NCI-H2171 (cell line): ENCODE measurements at places on chromosomes 4 and X.

- DNase-seq = no peak
These were observed 286.1 kb upstream of the PRPS2 start for GRCh38 chrX:12505127-12505526.

- no peak for DNase-seq
These were observed 104.8 kb upstream of the MSX1 start for GRCh38 chr4:4754641-4755040.

DNA sequence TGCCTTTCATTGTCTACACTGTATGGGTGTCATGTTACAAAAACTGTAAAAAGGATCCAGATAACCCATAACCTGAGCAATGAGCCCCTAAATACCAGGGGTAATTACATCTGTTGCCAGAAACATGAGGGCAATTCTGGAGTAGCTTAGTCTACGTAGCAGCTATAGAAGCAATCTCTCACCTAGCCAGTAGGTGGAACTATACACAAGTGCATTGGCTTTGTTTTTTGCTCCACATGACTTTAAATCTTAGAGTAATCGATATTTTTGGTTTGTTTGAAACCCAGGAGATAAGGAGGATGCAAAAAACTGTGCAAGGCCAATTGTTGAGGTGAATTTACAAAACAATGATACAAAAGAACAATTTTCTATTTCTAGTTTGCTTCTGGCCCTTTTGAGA, 57.5 kb downstream of the GPR82 start:
- peak; percentile 3 for DNase-seq

DNA sequence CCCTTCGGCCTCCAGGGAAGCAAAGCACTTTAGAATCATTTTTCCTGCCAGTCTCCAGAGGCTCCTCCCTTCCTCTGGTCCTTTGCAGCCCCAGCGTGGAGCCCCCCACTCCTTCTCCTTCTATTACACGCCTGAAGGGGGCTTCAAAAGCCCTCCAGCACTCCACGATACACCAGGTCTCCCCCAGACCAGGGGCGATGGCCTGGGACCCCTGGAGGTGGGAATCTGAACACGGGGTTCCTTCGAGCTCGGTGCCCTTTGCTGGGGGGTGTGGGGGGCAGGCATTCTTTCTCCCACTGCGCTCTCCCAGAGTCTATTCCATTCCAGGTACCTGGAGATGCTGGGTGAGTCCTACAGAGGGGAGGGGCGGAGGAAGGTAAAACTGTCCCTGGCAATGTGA, 97.6 kb downstream of the HMX1 start:
- no peak for DNase-seq

- no peak for DNase-seq
These were observed 508.2 kb upstream of the ATOH1 start for GRCh38 chr4:93320356-93320755.

DNA sequence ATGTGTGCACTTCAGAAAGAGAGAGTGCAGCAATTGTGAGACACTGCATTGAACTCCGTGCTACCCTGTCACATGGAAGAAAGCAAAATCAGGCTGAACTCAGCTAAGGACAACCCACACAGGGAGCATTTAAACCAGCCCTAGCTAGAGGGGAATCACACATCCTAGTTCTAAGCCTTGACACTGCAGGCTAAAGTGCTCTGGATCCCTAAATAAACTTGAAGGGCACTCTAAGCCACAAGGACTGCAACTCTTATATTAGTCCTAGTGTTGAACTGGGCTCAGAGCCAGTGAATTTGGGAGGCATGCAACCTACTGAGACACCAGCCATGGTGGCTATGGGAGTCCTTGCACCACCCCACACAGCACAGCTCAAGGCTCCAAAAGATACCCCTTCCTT, 311.9 kb downstream of the OPHN1 start:
- DNase-seq = no peak

- DNase-seq = no peak
These were observed 723.2 kb downstream of the SMARCA1 start for GRCh38 chrX:128800138-128800537.

- no peak for DNase-seq
These were observed 643.9 kb downstream of the TRIML1 start for GRCh38 chr4:188783175-188783574.

DNA sequence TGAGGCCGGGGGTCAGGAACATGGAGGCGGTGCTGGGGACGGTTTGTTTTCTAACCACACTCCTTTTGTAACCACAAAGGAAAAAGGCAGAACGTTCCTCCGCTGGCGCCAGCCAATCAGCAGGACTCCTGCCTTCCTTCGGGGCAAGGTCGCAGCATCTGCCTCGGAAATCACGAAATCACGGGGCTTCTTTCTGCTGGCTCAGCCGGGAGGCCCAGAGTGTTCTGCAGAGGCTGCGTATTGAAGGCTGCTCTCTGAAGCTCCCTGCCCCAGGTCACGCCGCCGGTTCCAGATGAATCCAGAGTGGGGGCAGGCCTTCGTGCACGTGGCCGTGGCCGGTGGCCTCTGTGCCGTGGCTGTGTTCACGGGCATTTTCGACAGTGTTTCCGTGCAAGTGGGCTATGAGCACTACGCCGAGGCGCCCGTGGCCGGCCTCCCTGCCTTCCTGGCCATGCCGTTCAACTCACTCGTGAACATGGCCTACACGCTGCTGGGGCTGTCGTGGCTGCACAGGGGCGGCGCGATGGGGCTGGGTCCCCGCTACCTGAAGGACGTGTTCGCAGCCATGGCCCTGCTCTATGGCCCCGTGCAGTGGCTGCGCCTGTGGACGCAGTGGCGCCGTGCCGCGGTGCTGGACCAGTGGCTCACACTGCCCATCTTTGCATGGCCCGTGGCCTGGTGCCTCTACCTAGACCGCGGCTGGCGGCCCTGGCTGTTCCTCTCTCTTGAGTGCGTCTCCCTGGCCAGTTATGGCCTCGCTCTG, 9.4 kb downstream of the TMEM187 start:
- no peak for DNase-seq

GRCh38 chr4:150079081-150079581, 886 bp downstream of the DCLK2 start:
- peak; percentile 11 for DNase-seq

DNA sequence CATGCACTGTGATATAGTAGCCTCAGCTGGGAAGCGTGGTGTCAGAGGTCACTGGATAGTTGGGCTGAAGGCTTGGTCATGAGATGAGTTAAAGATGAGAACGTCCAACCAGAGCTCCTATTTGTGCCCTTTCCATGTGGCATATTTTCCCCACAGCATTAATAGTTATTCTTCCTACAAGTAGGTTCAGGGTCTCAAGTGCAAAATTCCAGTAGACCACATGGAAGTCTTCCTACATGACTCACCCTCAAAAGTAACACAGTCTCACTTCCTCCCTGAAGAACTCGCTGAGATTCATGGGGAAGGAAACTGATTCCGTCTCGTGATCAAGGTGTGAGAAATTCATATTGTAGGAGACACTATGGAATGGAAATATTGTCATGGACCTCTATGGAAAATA, 1212.5 kb upstream of the PRKX start:
- DNase-seq = no peak

DNA sequence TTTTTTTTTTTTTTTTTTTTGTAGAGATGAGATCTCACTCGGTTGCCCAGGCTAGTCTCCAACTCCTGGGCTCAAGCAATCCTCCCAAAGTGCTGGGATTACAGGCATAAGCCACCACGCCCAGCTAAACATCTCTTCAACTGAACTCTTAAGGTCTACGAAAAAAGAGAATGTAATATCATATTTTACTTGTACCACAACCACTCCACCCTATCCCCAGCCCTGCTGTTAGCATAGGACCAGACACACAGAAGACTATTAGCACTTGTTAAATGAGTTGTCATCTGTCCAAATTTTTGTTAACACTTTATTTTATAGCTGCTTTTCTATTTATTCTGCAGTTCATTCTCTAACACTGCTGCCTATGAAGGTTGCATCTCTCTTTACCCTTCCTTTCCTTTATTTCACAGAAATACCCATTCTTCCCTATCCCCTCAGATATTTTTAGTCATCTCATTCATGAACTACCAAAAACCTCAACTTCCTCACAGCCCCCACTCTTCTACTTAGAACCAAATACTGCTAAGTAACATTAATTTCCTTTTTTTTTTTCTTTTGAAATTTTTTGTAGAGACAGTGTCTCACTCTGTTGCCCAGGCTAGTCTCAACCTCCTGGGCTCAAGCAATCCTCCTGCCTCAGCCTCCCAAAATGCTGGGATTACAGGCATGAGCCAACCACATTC, 10.1 kb downstream of the SNX12 start:
- DNase-seq = no peak

DNA sequence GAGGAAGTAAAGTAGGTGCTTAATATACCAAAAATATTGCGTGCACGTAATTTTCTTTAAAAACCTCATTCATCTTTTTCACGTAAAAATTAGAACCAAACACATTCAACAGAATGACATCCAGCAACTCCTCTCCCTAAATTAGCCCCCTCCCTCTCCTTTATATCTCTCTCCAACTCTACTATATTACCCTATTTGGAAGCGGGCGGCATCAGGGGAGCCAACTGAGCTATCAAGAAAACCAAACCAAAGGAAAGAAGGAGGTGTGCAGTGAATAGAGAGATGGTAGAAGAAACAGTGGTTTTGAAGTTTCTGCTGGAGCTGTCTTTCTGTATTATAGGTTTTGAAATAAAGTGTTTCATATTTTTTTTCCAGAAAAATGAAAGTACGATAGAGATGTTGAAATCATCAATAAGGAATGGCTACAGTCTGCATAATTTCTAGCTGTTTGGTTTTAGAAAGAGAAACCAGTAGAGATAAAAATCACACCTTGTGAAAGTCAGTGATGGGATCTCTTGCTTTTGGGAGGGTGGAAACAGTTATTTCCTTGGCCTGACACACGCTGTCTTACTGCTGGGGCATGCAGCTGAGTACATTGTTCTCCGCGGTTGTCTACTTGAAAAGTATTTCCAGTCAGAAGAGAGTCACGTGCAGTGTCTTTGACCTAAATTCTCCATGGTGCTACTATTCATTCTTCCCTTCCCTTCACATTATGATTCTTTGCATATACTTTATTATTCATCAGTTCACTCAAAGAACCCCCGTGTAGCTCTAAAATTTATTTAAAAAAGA, 94.1 kb upstream of the WDR17 start:
- no peak for DNase-seq

DNA sequence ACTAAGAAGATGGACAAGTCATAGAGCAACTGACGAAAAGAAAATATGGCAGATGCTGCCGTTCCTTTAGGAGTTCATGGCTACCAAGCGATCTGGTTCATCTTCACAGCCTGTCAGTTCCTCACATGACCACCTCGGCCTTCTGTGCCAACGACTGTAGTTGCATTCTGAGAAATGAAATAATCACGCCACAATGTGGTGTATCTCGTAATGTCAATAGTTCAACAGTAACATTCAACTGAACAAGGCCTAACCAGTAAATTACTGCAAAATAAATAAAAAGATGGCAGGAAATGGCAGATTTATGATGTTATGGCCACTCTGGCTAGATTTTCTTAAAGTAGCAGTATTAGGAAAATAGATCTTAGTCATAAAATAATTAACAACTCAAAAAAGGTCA, 4.4 kb downstream of the GPRIN3 start:
- no peak for DNase-seq

DNA sequence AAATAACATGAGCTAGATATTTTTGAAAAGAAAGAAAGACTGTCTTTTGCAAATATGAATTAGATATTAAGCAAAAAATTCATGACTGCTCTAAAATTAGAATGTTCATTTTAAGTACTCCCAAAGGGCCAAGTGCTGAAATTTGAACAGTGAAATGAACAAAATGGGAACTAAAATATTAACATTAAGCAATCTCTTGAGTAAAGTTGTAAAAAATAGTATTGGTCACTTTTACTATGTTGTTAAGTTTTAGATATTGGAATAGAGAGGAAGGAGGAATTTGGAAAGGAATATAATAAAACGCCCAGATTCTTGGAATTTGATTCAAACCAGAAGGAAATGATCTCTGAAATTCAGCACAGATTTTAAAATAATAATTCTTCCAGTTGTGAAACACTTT, 125.9 kb upstream of the ANK2 start:
- no peak for DNase-seq

DNA sequence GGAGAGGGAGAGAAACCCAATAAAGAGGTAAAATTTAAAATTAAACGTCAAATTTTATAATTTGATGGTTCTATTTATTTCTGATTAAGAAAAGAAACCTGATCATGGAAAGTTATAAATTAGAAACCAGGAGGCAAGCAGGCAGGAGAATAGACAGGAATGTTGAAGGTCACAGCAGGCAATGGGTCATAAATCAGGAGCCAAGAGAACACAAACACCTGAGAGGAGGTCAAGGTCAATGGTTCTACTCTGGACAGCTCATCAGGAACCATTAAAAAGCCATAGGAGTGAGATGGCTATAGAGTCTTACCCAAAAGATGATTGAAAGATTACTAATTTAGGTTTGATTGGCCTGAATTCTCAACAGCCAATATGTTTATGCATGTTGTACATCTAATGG, 126.9 kb upstream of the HCCS start:
- no peak for DNase-seq

- DNase-seq = no peak
These were observed 56.6 kb downstream of the ANAPC10 start for GRCh38 chr4:145041378-145041777.

DNA sequence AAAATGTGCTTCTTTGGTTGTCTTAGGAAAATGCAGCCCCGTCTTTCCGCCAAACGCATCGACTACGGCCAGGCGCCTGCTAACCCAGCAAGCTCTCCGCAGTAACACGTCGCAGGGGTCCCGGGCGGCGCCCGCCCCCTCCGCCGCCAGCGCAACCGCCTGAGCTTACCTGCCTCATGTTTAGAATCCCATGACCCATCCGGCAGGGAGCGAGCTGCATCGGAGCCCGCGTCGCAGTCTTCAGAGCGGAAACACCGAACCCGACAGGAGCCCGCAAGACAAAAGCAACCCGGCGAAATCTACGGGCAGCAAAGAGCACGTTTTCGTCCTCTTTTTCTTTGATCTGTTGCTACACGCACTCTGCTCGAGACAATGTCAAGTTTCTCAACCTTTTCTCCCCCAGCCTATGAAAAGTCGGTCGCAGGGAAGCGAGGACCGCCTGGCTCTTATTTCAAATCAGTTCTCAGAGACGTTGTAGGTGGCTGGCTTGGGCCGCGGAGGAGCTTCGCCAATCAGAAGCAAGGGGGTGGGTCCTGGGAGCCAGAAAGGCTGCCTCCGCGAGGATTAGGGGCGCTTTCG, at the start of gene MID1:
TSS of gene MID1 (minus strand) at position 465 of the 579 bp plus-strand sequence. CDS start 53,038 bp downstream, outside the sequence.
- peak; percentile 56 for DNase-seq

DNA sequence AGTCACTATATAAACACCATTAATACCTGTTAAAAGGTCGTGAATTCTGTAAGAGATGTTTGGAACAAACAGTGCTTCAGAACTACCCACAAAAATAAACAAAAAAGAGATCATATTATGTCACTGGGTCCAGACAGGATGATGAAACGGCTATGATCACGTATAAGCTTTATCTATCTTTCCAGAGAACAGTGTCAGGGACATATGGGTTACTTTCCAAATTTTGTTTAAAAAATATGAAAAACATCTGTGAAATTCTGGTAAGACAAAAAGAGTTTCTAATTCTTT, 90.0 kb downstream of the SORBS2 start:
- DNase-seq = no peak

GRCh38 chr4:77002321-77003107, 53.0 kb downstream of the SEPTIN11 start:
- DNase-seq = no peak

- no peak for DNase-seq
These were observed 16.0 kb downstream of the TNMD start for GRCh38 chrX:100600758-100601157.
